Panc1 (cell line): ENCODE measurements at places on chromosomes 3 and 15.

DNA sequence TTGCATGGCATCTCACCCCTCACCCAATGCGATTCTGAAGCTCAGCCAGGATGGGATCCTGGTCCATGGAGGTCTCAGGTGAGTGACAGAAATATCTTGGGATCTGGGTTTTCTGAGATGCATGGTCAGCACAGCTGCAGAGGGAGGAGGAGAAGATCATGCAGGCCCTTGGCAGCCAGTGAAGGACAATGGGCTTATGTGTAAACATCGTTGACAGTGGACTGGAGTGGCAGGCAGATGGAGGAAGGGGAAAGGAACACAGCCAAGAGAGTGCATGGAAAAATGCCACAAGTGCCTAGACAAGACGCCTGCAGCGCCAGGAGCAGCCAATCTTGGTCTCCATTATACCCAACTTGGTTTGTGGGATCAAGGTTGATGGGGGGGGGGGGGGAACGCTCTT, 347.9 kb downstream of the MCTP2 start:
- DNase-seq: no peak

DNA sequence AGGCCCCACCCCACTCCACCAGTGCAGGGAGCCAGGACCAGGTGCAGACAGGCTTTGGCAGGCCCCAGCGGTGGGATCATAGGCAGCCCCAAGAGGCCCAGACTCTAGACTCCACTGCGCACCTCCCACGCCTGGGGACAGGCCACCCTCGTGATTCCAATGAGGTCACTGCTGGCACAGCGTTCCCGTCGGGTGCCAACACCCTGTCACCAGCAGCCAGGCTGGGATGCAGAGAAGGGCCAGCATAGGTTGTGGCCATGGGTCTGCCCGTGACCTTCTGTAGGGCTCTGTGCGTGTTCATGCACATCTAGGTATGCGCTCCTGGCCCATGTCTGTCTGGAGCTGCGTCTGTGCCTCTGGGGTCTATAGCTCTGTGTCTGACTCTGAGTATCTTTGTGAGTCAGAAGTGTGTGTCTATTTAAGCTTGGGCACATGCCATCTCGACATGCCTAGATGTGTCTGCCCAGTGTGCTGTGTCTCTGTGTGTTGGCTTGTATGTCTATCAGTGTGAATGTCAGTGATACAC, 13.0 kb downstream of the VIPR1 start:
- DNase-seq: no peak

- DNase-seq: no peak
Observed at GRCh38 chr15:51298620-51299019, 39.8 kb downstream of the CYP19A1 start.

GRCh38 chr15:62125773-62126172, 39.3 kb downstream of the C2CD4B start:
- no peak for DNase-seq

DNA sequence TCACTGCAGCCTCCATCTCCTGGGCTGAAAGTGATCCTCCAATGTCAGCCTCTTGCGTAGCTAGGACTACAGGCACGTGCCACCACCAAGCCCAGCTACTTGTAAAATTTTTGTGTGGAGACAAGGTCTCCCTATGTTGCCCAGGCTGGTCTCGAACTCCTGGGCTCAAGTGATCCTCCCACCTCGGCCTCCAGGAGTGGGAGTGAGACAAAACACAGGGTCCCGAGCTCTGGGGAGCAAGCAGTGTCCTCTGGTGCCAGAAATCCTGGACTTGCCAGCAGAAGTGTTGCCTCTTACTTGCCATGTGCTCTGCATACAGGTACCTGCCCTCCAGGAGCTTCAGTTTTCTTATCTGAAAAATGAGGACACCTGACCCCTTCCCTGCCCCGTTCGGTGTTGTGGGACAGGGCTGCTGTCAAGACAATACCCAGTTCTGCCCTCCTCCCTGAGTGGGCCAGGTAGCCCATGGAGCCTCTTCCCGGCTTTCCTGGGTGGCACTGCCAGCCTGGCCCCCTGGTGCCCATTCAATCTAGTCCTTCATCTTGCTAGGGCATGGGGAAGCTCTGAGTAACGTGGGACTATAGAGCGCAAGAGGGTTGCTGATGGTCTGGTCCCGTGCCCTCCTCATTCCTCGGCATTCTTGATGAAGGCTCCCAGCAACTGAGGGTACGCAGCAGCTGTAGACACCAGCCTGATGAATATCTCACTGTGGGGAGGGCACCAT, 164.6 kb downstream of the GOLGA6L4 start:
- DNase-seq: no peak

- DNase-seq: no peak
Observed at GRCh38 chr3:26588931-26589330, 33.6 kb upstream of the LRRC3B start.

- no peak for DNase-seq
Observed at GRCh38 chr15:48708641-48709040, 63.1 kb upstream of the FBN1 start.

DNA sequence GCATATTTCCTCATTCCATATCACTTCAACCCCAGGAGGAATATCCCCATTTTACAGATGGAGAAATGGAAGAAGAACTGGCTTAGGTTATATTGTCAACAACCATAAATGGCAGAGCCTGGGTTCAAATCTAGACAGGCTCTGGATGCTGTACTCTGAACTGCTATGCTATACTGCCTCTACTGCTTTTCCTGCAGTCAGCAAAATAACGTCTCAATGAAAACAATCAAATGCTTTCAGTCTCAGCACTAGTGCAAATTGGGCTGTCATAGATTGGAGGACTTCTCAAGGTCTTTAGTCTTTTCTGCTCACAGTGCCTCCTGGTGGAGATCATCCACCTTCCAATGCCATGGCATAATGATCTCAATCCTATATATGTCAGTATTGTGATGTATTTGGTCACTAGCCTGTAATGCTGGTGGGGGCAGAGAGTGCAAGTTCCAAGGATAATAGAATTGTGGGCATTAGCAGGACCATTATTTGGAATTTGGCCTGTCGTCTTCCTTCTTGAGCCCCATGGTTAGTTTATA, 285.0 kb downstream of the CLSTN2 start:
- no peak for DNase-seq

- no peak for DNase-seq
Observed at GRCh38 chr15:44289259-44289790, 806 bp downstream of the GOLM2 start.

GRCh38 chr3:129592381-129593131, 13.9 kb downstream of the PLXND1 start:
- no peak for DNase-seq

- no peak for DNase-seq
Observed at GRCh38 chr3:126338790-126339288, 18.4 kb downstream of the KLF15 start.

- no peak for DNase-seq
Observed at GRCh38 chr3:17322106-17322793, 420.2 kb downstream of the TBC1D5 start.

DNA sequence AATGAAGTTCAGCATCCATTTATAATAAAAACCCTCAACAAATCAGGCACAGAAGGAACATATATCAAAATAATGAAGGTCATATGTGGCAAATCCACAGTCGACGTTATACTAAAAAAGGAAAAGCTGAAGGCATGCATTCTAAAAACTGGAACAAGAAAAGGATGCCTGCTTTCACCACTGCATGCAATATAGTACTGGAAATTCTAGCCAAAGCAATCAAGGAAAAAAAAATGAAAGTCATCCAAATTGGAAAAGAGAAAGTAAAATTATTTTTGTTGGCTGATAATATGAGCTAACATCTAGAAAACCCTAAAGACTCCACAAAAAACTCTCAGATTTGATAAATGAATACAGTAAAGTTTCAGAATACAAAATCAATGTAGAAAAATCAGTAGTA, 1123.2 kb downstream of the TBL1XR1 start:
- no peak for DNase-seq

DNA sequence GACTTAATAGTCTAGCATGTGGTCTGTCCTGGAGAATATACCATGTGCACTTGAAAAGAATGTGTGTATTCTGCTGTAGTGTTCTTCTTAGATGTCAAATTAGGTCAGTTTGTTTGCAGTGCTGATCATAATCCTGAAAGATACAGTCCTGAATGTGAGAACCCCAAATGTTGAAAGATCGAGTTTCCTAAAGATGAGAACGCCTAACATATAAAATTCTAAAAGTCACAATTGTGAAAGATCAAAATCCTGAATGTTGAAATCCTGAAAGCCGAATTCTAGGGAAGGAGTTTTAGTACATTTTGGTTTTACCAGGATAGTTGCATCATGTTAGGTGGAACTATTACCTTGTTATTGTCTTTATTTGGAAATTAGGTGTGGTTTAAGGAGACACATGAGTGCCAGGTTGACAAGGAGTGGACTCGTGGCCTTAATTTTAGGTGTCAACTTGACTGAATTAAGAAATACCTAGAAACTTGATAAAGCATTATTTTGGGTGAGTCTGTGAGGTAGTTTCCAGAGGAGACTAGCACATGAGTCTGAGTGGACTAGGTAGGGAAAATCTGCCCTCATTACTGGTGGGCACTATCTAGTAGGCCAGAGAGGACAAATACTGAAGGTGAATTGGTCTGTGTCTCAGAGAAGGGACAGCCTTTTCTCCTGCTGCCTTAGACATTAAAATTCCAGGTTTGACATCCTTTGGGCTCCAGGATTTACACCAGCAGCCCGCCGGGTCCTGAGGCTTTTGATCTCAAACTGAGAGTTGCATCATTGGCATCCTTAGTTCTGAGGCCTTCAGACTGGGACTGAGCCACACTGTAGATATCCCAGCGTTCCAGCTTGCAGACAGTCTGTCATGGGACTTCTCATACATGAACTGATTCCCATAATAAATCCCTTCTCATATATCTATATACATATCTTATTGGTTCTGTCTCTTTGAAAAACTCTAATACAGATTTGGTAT, 77.1 kb downstream of the LRRC28 start:
- DNase-seq: no peak

- DNase-seq: no peak
Observed at GRCh38 chr15:58433597-58434333, 2.0 kb downstream of the LIPC start.

GRCh38 chr3:179969525-179969924, 67.2 kb downstream of the PEX5L start:
- DNase-seq: peak; percentile 35

DNA sequence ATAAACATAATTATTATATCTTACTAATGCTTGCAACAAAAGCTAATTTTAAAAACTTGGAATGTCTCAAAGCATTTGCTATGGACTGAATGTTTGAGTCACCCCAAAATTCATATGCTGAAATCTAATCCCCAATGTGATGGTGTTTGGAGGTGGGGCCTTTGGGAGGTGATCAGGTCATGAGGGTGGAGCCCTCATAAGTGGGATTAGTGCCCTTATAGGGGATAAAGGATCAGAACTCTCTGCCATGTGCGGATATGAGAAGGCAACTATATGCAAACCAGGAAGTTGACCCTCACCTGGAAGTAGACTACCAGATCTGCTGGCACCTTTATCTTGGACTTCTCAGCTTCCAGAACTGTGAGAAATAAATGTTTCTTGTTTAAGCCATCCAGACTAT, 137.7 kb downstream of the LIPC start:
- DNase-seq: no peak

- DNase-seq: no peak
Observed at GRCh38 chr15:52491472-52491871, 37.2 kb downstream of the MYO5A start.

DNA sequence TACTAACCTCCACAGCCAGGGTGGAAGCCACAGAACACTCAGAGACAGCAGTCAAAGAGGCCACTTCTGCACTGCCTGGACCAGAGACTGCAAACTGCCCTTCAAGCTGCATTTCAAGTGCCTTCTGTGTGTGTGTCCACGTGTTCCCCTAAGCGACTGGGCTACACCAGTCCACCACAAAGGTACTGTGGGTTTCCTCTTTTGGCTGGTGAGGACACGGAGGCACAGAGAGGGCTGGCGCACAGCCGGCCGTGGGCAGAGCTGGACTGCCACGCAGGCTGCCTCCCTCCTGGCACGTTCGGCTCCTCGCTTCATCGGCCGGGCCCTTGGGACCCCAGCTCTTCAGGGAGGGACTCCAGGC, 60.9 kb downstream of the MGLL start:
- DNase-seq: no peak

DNA sequence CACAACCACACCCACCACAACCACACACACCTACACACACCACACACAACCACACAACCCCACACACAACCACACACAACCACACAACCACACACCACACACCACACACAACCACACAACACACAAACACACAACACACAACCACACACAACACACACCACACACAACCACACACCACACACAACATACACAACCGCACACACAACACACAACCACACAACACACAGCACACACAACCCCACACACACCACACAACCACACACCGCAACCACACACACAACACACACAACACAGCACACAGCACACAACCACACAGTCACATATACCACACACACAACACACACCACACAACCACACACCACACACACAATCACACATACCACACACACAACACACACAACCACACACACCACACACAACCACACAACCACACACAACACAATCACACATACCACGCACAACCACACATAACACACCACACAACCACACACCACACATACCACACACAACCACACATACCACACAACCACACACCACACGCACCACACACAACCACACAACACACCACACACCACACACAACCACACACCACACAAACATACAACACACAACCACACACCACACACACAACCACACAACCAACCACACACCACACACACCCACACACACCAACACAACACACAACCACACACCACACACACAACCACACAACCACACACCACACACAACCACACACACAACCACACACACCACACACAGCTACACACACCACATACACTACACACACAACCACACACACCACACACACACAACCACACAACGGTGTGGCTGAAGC, 23.7 kb downstream of the CPN2 start:
- DNase-seq: no peak

- no peak for DNase-seq
Observed at GRCh38 chr3:169945313-169945712, 21.3 kb upstream of the SEC62 start.

- DNase-seq: no peak
Observed at GRCh38 chr15:42110367-42110766, 16.0 kb upstream of the PLA2G4D start.

DNA sequence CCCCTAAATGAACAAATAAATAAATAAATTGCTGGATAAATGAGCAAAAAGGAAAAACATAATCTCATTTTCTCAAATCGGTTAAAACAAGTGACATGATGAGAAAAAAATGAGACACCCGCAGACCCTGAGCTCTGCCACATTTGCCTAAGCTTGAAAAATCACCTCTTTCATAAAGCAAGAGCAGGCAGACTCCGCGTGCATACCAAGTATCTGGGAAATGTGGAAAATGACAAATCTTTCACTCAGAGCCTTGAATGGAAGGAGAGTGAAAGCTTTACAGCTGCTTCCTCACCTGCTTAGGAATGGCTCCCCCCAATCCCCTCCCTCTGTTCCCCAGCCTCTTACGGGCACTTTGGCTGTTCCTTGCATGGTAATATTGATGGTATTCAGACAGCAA, 355.5 kb upstream of the SUCLG2 start:
- DNase-seq: no peak

DNA sequence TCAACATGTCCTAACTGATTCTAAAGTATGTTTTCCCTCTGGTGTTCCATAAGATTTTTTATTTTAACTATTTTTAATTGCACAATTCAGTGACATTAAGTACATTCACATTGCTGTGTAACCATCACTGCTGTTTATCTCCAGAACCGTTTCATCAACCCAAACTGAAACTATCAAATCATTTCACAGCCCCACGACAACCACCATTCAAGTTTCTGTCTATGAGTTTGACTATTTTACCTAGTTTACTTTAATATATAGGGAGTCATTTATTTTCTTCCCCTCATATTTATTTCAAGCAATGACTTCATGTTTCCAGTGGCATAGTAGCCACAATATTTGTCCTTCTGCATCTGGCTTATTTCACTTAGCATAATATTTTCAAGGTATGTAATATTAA, 8.4 kb downstream of the RTP1 start:
- DNase-seq: no peak
